Hair follicle dermal papilla cell (primary cell): ENCODE measurements at places on chromosomes 1 and 21. TPM values are rescaled to one million over a fixed set of nuclear protein-coding genes. Genes with fewer than 3 reads are reported as not detected.

The CFHR4 gene
- not detected in 2 replicates for total RNA-seq

The FGR gene
- total RNA-seq, result 0.49 and 0.61 TPM in 2 replicates

The NSUN4 gene
- total RNA-seq, result 18.0 and 21.9 TPM in 2 replicates

The NEXN gene
- 5.4 and 9.6 TPM in 2 replicates for total RNA-seq

The SLC1A7 gene
- total RNA-seq, result 0.24 TPM in 1 of 2 replicates, not detected in the other

The ADIPOR1 gene
- 102 and 109 TPM in 2 replicates for total RNA-seq

The C1orf185 gene
- not detected in 2 replicates for total RNA-seq

The RXFP4 gene
- not detected in 2 replicates for total RNA-seq

The SERINC2 gene
- total RNA-seq, result 4.9 and 8.5 TPM in 2 replicates

The AGBL4 gene
- total RNA-seq, result under 0.01 and 0.16 TPM in 2 replicates

The DCAF6 gene
- 73.8 and 92.2 TPM in 2 replicates for total RNA-seq

The SHE gene
- 0.12 TPM in 1 of 2 replicates, not detected in the other for total RNA-seq

The VASH2 gene
- total RNA-seq, result not detected in 2 replicates

The PADI3 gene
- 0.12 TPM in 1 of 2 replicates, not detected in the other for total RNA-seq

The SLAMF7 gene
- total RNA-seq, result not detected in 2 replicates

The UCHL5 gene
- total RNA-seq, result 20.8 and 27.4 TPM in 2 replicates

The CRNN gene
- total RNA-seq, result not detected in 2 replicates

The ZMYND12 gene
- total RNA-seq, result 0.65 and 1.3 TPM in 2 replicates

The GPR37L1 gene
- total RNA-seq, result not detected in 2 replicates

The CAPN8 gene
- not detected in 2 replicates for total RNA-seq

The TINAGL1 gene
- total RNA-seq, result 1.6 and 3.2 TPM in 2 replicates

The SLAMF1 gene
- not detected in 2 replicates for total RNA-seq

The OR2L13 gene
- total RNA-seq, result 0.16 TPM in 1 of 2 replicates, not detected in the other

The MIXL1 gene
- total RNA-seq, result not detected in 2 replicates

The USP21 gene
- 7.9 and 10.1 TPM in 2 replicates for total RNA-seq

The KIAA0040 gene
- total RNA-seq, result 0.49 and 0.81 TPM in 2 replicates

The CNR2 gene
- total RNA-seq, result not detected in 2 replicates

The ZNF695 gene
- total RNA-seq, result 0.81 and 1.5 TPM in 2 replicates

The JAM2 gene
- total RNA-seq, result 14.7 and 16.2 TPM in 2 replicates

The TSPEAR gene
- total RNA-seq, result not detected in 2 replicates

The AMY2A gene
- total RNA-seq, result not detected in 2 replicates

The GOLT1A gene
- total RNA-seq, result not detected in 2 replicates

The CR1L gene
- not detected in 2 replicates for total RNA-seq

The BEND5 gene
- total RNA-seq, result 0.32 and 0.85 TPM in 2 replicates

The C8A gene
- total RNA-seq, result not detected in 2 replicates

The LRRC38 gene
- total RNA-seq, result under 0.01 TPM in 1 of 2 replicates, not detected in the other

The OVAAL gene
- total RNA-seq, result not detected in 2 replicates

The APCS gene
- total RNA-seq, result not detected in 2 replicates

The HSD3B2 gene
- total RNA-seq, result not detected in 2 replicates

The LRRC53 gene
- not detected in 2 replicates for total RNA-seq

The TMEM82 gene
- not detected in 2 replicates for total RNA-seq

The STRIP1 gene
- total RNA-seq, result 51.7 and 62.8 TPM in 2 replicates

The LCE3D gene
- not detected in 2 replicates for total RNA-seq

The ACBD6 gene
- 45.5 and 48.0 TPM in 2 replicates for total RNA-seq

The LDLRAD1 gene
- total RNA-seq, result not detected in 2 replicates

The DISC1 gene
- 11.7 and 13.8 TPM in 2 replicates for total RNA-seq

The THEM5 gene
- not detected in 2 replicates for total RNA-seq

The ZNF683 gene
- not detected in 2 replicates for total RNA-seq

The GCSAML gene
- total RNA-seq, result not detected in 2 replicates

The RIPPLY3 gene
- total RNA-seq, result 0.16 and 0.36 TPM in 2 replicates
